ENCODE measurements at places on chromosomes 11 and 22.

DNA sequence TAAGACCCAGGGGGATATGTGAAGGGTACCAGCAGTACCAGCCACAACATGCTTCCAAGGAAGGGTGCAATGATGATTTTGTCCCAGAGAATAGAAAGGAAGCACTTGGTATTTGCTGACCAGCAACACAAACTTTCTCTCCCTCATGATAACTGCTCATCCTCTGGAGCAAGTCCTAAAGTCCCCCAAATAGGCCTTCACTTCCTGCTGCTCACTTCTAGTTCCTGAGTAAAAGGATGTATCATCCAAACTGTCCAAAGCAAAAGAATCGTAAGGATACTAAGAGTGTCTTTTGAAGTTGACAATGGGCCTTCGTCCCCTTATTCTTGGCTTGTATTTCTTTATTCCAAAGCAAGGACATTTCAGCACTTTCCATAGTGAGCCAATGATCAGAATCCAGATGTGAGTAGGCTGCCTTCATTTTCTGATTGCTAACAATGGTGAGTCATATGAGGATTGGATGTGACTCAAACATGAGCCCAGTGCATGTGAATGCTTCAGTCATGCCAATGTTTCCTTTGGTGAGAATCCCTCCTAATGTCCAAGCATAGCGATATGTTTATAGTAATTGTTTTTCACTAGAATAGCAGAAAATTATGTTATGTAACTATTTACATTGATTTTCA lies 243.4 kb upstream of the POU2AF2 start:
- DNase-seq: peak; percentile 16

DNA sequence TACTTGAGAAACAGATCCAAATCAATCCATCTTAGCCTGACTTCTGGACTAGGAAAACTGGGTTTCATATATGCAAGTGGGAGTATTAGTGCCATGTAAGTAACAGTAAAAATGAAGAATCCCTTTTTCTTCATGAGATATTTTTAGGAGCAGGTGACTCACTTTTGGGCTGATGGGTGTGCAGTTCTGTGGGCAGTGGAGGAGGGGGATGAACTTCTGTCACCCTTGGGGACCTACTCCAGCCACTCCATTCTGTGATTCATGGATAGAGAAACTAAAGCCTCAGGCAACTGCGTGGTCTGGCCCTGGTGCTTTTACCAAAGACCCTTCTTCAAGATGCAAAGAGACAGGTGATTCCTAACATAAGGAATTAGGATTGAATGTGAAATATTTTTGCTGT lies 208.6 kb upstream of the NARS2 start:
- DNase-seq: no peak

- no peak for DNase-seq
These were observed 32.6 kb upstream of the PARVB start for GRCh38 chr22:43991316-43992020.

DNA sequence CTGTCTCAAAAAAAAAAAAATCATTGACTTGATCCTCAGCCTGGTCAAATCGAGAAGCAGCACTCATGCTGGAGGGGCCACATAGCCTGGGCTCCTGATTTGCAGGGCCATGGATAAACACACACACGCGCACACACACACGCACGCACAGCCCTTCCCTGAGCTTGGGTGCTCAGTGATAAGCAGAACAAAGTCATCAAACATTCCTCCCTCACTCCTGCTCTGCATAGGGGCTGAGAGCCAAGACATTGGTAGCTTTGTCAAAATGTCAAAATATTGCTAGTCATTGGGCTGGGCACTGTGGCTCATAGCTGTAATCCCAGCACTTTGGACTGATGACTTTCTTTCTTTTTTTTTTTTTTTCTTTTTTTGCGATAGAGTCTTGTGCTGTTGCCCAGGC lies 34.0 kb upstream of the A4GALT start:
- DNase-seq: peak; percentile 76

DNA sequence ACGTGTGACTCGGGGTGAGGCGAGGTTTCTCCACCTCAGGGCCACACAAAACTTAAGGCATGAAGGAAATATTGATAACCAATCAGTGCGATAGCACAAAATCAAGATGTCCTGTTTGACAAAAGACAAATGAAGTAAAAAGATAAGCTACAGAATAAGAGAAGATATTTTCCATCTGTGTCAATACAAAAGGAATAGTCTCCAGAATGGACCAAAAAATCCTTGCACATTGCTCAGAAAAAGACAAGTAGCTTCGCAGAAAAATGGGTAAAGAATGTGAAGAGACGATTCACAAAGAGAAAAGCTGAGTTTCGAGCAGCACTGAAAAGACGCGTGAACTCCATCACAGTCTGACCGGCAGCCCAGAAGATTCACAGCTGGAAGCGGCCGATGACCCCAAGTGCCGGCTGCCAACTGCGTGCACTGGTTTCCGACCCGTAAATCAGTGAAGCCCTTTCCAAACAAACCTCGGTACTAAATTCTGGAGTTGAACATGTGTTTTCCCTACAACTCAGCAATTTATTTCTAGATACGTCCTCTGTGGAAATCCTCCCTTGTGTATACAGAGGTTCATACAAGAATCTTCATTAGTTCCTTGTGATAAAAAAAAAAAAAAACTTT lies 308.4 kb downstream of the BRD1 start:
- DNase-seq: no peak

DNA sequence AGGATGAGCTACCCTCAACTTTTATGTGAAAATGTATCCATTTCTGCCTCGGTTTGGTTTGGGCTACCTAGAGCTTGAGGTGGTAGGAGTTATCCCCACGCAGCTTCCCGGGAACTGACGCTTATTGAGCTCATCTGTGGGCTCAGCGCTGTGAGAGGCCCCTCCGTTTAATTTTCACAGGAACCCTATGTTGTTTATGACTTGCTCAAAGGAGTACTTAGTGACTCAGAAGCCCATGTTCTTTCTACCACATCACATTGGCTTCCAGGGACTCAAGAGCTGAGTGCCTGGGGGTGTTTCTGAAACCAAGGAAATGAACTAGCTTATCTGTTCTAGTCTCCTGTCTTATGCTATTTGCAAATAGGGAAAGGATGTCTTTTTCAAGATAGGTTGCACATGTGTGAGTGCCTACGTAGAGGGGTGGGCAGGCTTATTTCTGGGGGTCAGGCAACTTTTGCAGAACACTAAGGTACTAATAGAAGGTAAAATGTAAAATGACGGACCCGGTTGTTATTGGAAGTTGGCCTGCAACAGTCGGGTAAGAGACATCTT lies 40.5 kb downstream of the MICAL2 start:
- DNase-seq: peak; percentile 87

- peak; percentile 87 for DNase-seq
These were observed 24.1 kb upstream of the CDC42EP2 start for GRCh38 chr11:65290448-65291165.

GRCh38 chr11:118646393-118646792 lies 33.1 kb downstream of the TREH start:
- no peak for DNase-seq

- DNase-seq: no peak
These were observed 802.5 kb downstream of the DLG2 start for GRCh38 chr11:84824624-84825023.

GRCh38 chr11:109697140-109697843 lies 275.3 kb downstream of the C11orf87 start:
- peak; percentile 45 for DNase-seq

DNA sequence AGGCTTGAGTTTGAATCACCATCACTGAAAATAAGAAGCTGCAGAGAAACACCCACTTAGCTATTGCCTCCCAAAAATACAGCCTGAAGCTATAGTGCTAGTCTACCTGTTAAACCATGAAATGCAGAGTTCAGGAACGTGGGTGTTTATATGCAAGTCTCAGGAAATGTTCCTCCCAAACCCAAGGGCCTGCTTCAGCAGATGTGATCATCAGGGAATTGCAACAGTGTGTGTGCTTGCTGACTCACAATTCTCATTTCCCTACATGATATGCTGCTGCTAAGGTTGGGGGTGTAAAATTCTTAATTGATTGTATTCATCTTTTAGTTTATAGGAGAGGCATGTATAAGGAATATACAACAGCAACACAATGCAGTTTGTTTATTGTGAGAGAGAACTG lies 49.6 kb downstream of the NUP98 start:
- DNase-seq: no peak

DNA sequence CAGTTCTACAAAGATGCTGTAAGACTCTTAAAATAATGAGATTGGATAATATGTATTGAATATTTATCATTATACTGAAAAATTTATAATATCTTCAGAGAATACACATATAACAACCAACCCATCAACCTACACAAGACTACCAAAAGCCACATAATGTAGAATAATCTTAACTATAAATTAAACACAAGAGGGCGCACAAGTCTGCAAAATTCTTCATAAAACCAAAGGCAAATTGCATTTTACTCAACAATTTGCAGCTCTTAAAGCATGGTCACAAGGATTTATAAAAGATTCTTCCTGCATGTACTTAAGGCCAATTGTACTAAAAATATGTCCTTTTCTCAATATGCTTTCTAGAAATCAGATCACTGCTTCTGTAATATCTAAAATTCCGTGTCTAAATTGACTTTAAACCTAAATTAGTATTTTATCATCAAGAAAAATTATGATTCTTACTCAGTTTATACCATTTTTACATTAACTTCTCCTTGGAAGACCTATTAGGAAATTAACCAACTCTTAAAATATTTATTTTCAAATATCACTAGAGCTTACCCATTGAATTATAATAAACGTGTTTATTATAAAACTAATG lies 79.0 kb downstream of the TTC28 start:
- peak; percentile 17 for DNase-seq

GRCh38 chr11:78292109-78292803 lies 103.5 kb downstream of the USP35 start:
- DNase-seq: no peak

DNA sequence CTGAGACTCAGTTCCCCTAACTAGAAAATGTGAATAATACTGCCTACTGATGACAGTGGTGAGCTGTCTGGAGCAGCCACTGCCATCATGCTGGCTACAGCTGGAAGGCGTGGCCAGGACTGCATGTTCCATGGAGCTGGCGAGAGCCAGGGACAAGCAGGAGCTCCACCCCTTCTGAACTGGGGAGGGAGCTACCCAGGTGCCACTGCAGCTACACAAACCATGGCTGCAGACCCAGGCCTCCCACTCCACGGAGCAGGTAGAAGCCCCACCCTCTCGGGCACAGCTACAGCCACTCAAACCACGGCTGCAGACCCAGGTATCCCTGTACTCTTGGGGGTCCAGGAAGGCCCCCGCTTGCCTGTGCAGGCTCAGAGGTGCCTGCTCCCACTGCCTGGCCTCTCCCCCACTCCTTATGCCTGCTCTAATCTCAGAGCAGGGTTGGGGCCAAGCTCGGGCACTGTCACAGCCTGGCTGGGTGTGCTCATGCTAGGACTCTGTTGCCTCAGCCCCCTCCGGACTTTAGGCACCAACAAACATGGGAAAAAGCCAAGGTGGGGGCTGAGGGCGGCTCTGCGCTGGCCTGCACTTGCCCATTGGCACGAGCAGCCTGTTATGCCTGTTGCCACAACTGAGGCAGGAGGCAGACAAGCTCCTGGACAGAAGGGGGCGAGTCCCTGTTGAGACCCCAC lies 51.7 kb downstream of the RAB30 start:
- DNase-seq: no peak

DNA sequence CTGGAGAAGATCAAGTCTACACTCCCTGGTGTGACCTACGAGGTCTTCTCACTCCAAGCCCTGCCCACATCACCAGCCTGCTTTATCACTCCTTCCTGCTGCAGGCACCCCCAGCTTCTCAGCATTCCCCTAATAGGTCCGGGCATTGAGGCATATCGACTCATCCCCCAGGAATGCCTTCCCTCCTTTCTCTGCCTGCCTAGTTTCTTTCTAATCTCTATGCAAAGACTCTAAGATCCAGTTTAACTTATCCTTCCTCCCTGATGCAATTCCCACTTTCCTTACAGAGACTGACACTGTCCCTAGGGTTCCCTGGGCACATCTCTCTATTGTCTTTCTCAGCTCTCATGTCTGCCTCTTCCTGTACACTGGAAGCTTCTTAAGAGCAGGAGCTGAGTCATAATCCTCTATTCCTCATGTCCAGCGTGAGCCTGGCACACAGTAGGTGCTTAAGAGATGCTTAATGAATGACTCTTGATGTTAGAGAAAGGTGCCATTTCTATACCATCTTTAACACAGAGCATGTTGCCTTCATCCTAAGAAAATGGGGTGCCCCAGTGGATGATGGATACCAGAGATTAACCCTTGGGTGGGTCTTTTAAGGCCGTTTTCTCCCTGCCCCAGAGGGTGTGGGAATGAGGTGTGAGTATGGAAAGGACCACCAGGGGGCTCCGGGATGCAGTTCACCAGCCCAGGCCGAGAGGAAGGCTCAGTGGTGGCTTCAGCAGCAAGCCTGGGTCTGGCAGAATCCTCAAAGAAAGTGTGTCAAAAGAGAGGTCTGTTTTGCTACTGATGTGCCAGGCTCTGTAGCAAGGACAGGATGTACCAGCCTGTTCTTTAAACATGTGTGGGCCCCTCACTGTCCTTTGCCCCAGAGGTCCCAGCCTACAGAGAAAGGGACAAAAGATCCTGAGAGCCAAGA lies 34.7 kb downstream of the PARVA start:
- peak; percentile 87 for DNase-seq

DNA sequence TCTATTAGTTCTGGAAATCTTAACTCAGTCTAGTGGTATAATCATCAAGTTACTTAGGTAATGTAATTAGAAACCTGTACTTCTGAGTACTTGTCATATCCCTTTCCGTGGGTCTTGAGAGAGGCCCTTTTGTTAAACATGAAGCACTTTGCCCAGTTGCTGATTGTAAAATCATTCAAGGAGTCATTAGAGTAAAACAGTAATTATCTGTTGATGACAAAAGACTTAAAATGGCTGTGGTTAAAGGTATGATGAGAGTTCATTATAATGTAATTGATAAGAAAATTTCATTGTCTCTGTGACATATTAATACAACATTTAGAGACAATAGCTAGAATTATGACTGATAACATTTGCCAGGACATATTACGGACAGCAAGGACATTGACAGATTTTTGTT lies 34.3 kb downstream of the PRR5L start:
- DNase-seq: no peak

DNA sequence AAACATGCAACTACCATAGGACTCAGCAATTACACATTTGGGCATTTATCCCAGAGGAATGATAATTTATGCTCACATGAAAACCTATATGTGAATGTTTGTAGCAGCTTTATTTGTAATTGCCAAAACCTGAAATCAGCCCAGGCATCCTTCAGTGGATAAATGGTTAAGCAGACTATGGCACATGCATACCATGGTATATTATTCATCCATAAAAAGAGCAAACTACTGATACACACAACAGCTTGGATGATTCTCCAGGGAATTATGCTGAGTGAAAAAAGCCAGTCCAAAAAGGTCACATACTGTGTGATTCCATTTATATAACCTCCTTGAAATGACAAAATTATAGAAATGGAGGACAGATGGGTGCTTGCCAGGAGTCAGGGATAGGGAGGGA lies 86.7 kb downstream of the ALX4 start:
- DNase-seq: no peak

GRCh38 chr11:42273977-42274376 lies 814.5 kb upstream of the LRRC4C start:
- DNase-seq: no peak

All from H4 (cell line).